ENCODE measurements at places on chromosomes 13 and 19. TPM values are rescaled to one million over a fixed set of nuclear protein-coding genes. Genes with fewer than 3 reads are reported as not detected.

The PSG3 gene
- not detected for total RNA-seq

The IGFL3 gene
- total RNA-seq: not detected

GRCh38 chr13:32882691-32883090 lies 133.5 kb upstream of the KL start:
- no peak for DNase-seq

- no peak for DNase-seq
Measured at GRCh38 chr19:29644210-29644609, 21.1 kb upstream of the PLEKHF1 start.

DNA sequence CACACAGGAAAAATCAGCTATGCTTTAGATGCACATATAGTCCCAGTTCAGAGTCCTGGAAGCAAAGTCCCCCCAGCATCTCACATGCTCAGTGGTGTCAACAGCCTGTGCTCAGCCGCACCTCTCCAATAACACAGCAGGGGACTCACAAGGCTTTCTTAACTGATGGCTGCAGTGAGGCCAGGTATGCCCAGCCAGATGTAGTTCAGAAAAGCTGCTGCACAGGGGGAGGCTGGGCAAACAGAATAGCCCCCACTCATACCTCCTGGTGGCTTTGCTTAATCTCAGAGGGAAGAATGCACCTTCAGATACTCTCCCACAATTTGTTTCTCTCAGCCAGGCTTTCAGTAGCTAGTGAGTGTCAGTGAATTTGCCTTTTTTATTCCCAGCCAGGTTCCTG lies 33.4 kb downstream of the FAM124A start:
- no peak for DNase-seq

Data from stomach (tissue), 19 donors.